OCI-M1 (cell line): ENCODE measurements at places on chromosomes 16 and 17.

- no peak for DNase-seq
These were observed 6.0 kb downstream of the TEKT5 start for GRCh38 chr16:10688726-10689125.

GRCh38 chr17:149897-150584 lies 12.7 kb downstream of the SCGB1C2 start:
- no peak for DNase-seq

DNA sequence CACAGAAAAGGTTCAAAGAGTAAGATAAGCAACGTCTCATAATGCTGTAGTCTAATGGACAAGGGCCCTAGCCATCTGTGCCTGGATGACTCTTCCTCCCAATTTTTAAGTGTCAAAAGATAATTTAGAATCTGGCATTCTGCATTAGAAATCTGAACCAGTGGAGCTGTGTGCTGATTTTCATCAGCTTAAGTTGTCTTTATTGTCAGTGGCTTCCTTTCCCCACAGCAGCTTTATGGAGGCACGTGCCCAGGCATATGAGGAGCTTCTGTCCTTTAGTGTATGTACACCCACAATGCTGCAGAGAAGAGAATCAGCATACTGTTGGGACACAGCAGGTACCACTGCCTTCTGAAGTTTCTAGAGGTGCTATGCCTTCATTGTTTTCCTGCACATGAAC lies 37.9 kb downstream of the HEATR6 start:
- no peak for DNase-seq

DNA sequence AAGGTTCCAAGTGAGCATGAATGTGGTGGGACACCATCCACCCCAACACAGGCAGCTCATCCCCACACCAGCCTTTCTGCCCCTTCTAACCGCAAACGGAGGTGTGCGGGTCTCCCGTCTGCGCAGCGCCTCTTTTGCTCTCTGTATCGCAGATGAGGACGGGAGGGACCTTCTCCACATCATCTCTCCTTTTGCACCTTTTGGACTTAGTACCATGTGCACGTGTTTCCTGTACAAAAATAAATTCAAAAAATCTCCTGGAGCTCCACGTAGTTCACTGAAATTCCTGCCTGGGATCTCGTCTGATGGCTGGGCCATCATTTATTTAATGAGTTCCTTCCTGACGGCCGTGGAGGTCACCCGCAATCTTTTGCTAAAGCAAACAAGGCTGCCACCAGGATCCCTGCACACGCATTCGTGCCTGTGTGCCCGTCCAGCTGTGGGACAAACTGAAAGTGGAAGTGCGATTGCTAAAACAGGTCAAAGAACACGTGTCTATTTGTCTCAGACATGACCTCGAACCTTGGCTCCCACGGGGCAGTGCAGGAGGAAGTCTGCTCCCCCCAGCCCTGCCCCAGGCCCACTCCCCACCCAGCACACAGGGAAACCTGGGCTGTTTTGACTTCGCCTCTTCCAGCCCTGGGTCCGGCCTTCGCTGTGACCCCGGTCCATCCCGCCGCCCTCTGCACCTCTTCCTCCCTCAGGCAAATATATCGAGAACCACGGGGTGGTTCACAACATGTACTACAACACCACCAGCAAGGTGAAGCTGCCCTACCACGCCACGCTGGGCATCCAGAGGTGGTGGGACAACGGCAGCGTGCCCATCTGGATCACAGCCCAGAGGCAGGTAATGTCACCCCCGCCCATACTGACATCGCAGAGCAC lies 2.3 kb downstream of the ENPP7 start:
- peak; percentile 45 for DNase-seq

DNA sequence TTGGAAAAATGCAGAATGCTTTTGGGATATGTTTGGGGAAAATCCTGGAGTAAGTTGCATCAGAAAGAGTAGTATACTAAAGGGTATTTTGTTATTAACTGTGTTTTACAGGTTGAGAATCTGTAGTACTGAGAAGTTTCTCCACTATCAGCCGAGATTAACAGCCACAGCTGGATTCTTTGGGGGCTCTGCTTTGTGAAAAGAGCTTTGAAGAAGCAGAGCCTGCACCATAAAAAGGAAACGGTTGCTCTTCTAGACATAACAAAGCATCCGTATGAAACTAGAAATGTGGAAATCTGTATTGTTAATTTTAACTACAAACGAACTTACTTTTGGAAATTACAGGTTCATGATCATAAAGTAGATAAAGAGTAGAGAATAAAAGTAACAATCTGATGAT lies 5.3 kb downstream of the NLK start:
- DNase-seq, result no peak
